ENCODE measurements at places on chromosomes 6 and 20. TPM values are rescaled to one million over a fixed set of nuclear protein-coding genes. Genes with fewer than 3 reads are reported as not detected.
A peak's percentile ranks its signal among the peaks of the same experiment; 100 is the strongest.

The GRM4 gene
- not detected for total RNA-seq

The APMAP gene
- 44.0 TPM for total RNA-seq

The PPP1R14C gene
- total RNA-seq, result 0.95 TPM

The APCDD1L gene
- 9.2 TPM for total RNA-seq

GRCh38 chr6:134896910-134897309, 53.0 kb downstream of the ALDH8A1 start:
- no peak overlapping the region for H3K4me3 ChIP-seq
- H3K36me3 ChIP-seq, result no peaks in the 10 kb centered on the region
- no peaks in the 10 kb centered on the region for H3K27me3 ChIP-seq
- H3K27ac ChIP-seq, result no peak overlapping the region

DNA sequence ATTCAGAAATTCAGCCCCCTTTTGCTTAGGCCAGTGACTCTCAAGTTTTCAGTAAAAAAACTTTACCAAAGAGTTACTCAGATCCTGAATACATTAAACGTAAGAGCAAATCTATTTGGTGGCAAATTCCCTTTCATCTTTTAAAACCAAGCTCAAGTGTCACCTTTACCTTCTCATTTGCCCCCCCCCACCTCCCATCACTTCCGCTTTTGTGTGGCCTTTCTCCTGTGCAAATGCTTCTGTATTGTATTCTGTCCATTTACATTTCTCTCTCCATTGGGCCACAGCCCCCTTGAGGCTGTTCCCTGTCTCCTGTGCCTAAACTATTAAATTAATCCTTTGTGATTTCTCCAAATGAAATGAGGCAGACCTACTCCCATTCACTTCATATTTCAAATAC, 1.9 kb downstream of the NOL7 start:
- no peaks in the 10 kb centered on the region for H3K27me3 ChIP-seq
- DNase-seq, result no peak
- H3K27ac ChIP-seq, result no peak overlapping the region
- H3K4me3 ChIP-seq, result peak overlapping the region; percentile 88

DNA sequence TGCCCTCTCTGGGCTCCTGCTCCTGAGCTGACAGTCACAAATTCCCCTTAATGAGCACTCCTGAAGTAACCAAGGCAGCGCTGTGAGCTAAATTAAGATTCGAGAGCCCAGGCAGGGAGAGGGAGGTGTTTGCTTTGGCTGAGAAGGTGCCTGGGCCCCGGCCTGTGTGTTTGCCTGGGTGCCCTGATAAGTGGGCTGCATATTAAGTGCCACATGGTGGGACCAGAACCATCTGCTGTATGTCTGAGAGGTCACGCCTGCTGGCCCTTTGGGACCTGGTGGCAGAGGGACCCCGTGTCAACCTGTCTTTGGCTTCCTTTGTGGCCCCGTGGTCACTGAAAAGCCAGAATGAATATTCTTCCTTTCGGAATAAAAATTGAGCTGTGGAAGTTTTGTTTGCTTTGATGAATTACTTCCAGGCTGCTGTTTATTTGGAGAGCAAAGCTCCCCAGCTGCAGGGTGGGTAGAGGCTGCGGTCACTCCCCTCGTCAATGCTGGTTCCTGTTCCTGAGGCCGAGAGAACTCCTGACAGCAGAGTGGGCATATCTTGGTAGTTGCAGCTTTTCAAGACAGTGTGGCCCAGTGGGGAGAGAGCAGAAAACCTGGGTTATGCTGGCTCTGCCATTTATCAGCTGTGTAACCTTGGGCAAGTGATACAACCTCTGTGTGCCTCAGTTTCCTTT, 17.5 kb upstream of the KCNK16 start:
- no peaks in the 10 kb centered on the region for H3K36me3 ChIP-seq
- no peaks in the 10 kb centered on the region for H3K27me3 ChIP-seq

DNA sequence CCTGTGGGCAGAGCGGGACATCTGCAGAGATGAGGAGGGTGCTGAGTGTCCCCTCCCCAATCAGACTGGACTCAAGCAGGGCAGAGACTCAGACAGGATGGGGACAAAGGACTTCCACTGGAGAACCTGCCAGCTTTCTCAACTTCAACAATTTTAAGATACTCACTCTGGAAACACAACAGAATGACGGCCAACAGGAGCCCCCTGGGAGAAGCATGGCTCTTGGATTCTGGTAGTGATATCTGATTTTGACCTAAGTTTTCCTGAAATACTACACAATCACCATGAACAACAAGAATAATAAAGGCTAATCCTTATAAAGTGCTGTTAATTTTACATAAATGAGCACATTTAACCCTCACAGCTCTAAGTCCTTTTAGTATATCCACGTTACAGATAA, 83.5 kb upstream of the PLEKHG1 start:
- no peaks in the 10 kb centered on the region for H3K36me3 ChIP-seq
- H3K27ac ChIP-seq, result no peak overlapping the region
- no peak overlapping the region for H3K4me3 ChIP-seq
- H3K4me1 ChIP-seq, result no peaks in the 10 kb centered on the region
- no peaks in the 10 kb centered on the region for H3K27me3 ChIP-seq

DNA sequence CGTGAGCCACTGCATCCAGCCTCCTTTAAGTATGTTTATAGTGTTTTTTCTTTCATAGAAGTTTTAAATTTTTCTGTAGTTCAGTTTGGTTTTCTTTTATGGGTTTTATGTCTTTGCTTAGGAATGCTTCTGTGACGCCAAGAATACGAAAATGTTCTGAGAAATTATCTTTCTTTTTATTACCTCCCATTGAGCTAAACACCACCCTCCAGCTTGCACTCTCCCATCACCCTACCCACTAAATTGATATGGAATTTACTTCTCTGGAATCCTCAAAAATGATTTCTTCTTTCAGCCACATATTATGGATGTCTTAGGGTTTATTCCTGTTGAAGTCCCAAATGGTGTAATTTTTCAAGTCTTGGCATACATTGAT, 38.1 kb downstream of the JARID2 start:
- no peak overlapping the region for H3K27ac ChIP-seq
- peaks cover 14% of the 10 kb centered on the region for H3K4me1 ChIP-seq
- DNase-seq, result no peak
- no peaks in the 10 kb centered on the region for H3K27me3 ChIP-seq
- no peaks in the 10 kb centered on the region for H3K36me3 ChIP-seq
- H3K4me3 ChIP-seq, result no peak overlapping the region

GRCh38 chr20:43711098-43711654, 15.6 kb downstream of the GTSF1L start:
- no peaks in the 10 kb centered on the region for H3K36me3 ChIP-seq
- H3K27me3 ChIP-seq, result no peaks in the 10 kb centered on the region
- no peak for DNase-seq
- H3K27ac ChIP-seq, result no peak overlapping the region

DNA sequence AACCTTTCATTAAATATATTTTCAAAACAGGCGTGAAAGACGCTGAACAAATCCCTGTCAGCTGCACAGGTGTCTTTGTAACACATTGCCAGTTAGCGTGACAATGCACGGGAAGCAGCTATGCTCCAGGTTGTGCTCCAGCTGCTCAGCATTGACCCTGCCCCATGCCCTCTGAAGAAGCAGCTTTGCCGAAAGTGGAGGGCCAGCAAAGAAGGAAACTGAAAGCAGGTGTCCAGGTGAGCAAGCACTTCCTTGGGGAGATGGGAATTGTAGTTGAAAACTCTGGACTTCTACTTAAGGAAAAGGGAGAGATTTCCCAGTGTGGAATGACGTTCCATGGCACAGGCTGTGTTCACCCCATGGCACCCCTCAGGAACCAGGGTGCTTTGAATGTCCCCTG, 125.7 kb downstream of the TTLL2 start:
- no peak overlapping the region for H3K27ac ChIP-seq
- no peak overlapping the region for H3K4me3 ChIP-seq

GRCh38 chr6:52787917-52788316, 15.7 kb downstream of the GSTA1 start:
- no peak overlapping the region for H3K4me3 ChIP-seq
- DNase-seq, result no peak
- H3K27me3 ChIP-seq, result no peaks in the 10 kb centered on the region
- H3K4me1 ChIP-seq, result peaks cover 19% of the 10 kb centered on the region
- no peaks in the 10 kb centered on the region for H3K36me3 ChIP-seq
- H3K27ac ChIP-seq, result no peak overlapping the region

GRCh38 chr6:134132494-134133141, 80.2 kb upstream of the SLC2A12 start:
- no peaks in the 10 kb centered on the region for H3K4me1 ChIP-seq
- H3K27ac ChIP-seq, result no peak overlapping the region
- H3K4me3 ChIP-seq, result no peak overlapping the region
- H3K27me3 ChIP-seq, result no peaks in the 10 kb centered on the region
- no peaks in the 10 kb centered on the region for H3K36me3 ChIP-seq

- no peaks in the 10 kb centered on the region for H3K27me3 ChIP-seq
- no peaks in the 10 kb centered on the region for H3K36me3 ChIP-seq
- no peak for DNase-seq
- no peak overlapping the region for H3K27ac ChIP-seq
- H3K4me1 ChIP-seq, result peaks cover 3% of the 10 kb centered on the region
Observed at GRCh38 chr6:72748759-72749158, 126.9 kb downstream of the KCNQ5 start.

Data from thoracic aorta (tissue), 2 donors.